HCT116 (cell line): ENCODE measurements at places on chromosomes 1 and 21. TPM values are rescaled to one million over a fixed set of nuclear protein-coding genes. Genes with fewer than 3 reads are reported as not detected.

The CHI3L2 gene
- total RNA-seq, result not detected

The TRIM17 gene
- total RNA-seq, result not detected

The NUCKS1 gene
- total RNA-seq, result 237 TPM

The CTH gene
- total RNA-seq, result 14.7 TPM
